Skin of body (tissue), 3 donors: ENCODE measurements at places on chromosomes 6 and 20.
A peak's percentile ranks its signal among the peaks of the same experiment; 100 is the strongest.

GRCh38 chr6:134233180-134233955, 84.5 kb downstream of the SGK1 start:
- no peak for DNase-seq

DNA sequence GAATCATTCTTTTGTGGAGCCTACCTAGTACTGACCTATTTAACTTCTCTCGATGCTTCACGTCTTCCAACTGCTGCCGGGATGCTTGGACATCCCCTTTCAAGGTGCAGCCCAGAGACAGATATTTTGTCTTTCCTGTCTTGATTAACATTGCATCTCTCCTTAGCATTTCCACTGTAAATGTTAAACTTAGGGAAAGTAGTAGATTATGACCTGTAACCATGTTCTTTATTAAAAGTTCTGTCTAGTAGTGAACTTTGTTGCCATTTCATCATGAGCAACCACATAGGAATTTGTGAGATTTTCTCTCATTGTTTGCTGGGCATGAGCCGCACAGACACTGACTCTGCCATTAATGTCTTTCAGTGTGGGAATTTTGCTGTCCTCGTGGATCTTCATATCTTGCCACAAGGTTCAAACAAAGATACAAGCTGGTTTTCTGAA, 117.9 kb downstream of the JAG1 start:
- DNase-seq, result no peak

DNA sequence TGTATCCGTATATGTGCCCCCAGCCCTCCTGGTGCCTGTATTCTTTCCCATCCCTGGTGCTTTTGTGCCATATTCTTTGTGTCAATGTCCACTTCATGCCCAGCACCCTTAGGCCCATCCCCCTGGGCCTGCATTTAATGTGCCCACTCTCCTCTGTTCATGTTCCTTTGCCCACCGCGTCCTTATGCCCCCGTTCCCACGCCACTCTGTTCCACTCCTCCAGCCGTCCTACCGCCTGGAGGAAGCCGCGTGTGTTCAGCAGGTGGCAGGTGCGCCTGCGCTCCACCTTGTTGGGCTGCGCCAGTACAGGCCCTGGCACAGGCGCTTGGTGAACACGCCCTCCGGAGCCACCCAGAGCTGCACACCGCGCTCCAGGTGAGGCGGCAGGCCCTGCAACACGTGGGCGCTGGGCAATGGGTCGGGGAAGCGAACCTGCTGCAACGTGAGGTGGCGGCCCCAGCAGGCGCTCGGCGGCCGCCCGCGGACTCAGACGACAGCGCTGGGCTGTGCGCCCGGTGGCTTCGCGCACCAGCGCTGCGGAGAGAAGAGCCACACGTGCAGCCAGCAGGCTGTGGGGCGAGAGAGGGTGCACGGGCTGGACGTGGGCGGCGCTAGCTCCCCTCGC, 4.0 kb upstream of the FOXS1 start:
- DNase-seq, result no peak

DNA sequence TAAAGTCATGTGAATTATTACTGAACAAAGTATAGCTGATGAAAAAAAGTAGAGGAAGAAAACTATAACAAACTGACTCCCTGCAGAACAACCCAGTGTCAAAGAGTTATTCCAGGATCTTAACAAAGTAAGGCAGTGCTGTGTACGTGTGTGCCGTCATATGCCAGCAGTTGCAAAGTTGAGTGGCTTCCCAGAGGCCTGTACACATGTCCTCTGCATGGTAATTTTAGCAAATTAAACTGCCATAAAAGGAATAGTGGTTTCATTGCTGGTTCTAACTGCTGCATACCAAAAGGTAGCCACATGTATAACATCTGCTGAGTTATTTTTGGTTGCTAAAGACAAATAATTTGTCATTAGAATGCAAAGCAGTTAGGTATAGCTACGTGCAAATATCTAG, 44.8 kb downstream of the RIPOR2 start:
- DNase-seq, result peak; percentile 46

DNA sequence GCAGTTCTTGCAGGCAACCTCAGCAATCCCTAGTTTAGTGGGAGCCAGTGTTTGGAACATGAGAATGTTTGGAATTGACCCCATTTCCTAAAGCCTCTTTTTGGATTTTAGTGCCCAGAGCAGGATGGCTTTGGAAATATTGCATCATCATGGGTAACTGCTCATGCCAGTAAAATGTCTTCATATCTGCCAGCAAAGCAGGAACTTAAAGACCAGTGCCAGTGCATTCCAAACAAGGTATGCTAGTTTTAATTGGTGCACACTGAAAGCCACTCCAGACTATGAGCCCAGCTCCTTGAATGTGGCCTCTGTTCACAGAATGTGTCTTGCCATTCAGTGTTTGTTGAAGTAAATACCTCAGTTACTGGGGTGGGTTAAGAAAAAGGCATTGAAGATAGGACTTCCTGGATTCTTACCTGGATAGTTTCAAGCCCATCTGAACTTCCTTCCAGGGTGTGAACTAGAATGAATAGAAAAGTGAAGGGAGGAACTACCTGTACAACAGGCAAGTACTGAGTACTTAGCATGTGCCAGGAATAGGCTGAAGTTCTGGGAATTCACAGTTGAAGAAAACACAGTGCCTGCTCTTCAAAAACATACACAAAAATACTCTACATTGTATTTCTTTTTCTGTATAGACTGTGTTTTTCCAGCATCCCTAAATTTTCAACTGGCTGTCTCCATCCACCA, 70.5 kb downstream of the COL19A1 start:
- no peak for DNase-seq

GRCh38 chr6:150352321-150353296, 16.2 kb upstream of the IYD start:
- DNase-seq, result no peak

- DNase-seq, result no peak
Measured at GRCh38 chr6:3294396-3294795, 35.6 kb downstream of the PSMG4 start.

DNA sequence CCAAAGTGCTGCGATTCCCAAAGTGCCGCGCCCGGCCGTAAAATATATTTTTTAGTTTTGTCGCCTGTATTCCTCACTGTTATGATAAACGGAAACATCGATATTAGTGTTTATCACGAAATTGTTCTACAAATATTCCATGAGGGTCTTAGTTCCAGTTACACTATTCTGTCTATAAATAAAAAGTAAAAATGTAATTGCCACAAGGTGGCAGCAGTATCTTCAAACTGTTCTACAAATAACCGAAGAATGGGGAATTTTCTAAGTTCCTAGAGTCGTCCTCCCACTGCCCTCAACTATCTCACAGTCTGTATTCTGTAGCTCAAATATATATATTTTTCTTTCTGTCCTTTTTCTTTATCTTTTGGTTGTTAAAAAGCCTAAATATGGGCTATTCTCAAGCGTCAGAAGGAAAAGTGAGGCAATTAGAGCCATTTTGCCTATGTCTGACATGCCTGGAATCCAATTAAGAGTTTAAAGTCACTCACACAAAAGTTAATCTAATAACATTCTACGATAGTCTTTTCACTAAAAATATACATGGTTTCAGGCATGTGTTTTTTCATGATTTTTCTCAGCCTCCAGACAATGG, 14.2 kb upstream of the FAM162B start:
- no peak for DNase-seq

- no peak for DNase-seq
Measured at GRCh38 chr6:134910593-134910935, 39.3 kb downstream of the ALDH8A1 start.

DNA sequence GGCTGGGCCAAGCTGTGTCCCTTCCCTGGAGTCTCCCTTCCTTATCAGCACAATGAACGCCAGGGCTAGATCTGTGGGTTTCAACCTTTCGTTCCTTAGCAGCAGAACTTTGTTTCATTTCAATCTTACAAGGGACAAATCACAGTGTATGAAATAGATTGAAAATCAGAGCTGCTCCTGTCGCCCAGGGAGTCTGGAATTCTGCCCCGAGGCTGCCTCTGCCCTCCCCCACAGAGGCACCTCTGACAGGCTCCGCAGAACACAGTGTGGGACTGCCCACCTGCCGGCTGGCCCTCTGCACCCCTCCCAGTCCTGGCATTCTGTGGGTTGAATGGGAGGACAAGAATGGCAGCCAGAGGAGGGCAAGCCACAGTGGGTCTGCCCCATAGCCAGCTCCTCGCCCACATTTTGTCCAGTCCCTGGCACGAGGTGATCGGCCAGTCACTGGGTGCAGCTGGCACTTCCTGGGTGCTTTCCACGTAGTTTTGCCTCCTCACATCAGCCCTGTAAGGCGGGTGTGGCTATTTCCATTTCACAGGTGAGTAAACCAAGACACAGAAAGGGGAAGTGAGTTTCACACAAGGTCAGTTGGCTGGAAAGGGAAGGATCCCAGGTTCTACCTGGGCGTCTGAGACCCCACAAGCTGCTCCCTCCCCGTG, 26.1 kb downstream of the MANBAL start:
- DNase-seq, result no peak

DNA sequence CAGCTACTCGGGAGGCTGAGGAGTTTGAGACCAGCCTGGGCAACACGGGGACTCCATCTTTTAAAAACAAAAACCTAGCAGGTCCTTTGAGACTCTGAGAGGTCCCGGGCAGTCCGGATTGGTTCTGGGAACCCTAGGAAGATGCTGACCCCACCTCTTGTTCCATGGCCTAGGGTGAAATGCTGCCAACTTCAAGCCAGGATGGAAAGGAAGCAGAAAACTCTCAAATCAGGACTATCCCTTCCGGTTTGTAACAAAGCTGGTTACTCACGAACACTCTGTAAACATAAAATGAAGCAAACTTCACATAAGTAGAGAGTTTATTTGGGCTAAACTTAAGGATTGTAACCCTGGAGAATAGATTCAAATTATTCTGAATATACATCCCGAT, 28.0 kb downstream of the CAPN11 start:
- DNase-seq, result no peak

DNA sequence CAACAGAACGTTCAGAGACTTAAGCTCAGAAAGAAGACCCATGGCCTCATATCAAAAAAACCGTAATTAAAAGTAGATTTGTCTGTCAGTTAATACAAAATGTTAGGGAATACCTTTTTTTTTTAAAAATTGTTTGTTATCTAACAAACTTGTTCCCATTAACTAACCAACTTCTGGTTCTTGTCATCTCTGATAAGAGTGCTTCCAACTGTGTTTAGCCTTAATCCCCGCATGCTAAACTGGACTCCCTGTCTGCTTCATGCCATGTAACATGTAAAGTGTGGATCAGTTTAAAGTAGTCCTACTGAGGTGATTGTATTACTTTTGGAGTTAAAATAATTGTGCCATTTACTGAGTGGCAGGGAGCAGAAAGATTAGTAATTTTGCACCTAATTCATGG, 6.3 kb downstream of the JARID2 start:
- DNase-seq, result no peak

DNA sequence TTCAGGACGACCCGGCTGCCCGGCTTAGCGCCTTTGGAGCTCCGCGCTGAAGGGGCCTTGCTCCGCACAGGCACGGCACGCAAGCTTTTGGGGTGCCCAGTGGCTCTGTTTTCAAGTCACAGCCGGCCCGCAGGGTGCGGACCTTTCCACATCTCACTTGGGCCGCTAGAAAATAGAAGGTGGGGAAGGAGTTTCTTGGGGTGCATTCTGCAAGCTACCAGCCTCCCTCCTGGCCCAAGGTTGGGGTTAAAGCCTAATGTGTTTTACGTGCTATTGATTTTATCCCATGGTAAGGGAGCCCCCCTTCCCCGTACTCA, 561 bp downstream of the KAT14 start:
- no peak for DNase-seq

GRCh38 chr6:12522347-12522746, 194.2 kb upstream of the PHACTR1 start:
- no peak for DNase-seq
